ENCODE measurements at places on chromosomes 2 and 18.

DNA sequence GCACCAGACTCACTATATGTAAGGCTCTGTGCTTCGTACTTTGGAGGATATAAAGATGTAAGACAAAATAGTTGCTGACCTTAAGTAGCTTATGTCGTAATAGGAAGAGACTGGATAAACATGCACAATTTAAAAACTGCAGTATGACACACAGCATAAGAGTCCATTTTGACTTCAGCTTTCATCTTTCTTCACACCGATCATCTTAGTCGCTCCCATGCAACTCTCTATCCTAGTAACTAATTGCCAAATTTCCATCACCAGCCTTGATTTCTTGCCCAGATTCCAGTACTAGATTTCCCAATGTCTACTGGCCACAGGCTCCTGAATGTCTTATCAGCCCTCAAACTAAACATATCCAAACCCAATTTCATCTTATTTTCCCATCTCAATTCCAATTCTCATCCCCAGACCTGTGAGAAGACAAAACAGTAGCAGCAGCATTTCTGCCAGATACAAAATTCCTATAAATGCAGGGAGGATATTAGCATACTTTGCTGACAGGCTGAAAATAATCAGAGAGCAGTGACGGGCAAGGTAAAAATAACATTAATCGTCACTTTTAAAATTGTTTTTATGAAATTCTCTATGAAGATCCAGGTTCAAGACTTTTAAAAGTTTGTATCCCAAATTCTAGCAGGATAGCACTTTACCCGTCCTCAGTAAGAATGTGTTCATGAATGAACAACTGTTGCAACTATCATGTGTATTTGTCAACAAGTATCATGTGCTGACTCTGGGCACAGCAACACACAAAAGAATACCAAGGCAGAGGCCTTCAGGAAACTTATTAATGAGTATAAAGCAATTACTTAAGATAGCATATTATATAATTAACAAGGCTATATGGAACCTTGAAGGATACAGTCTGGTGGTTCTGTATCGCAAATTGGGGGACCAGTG lies 42.2 kb downstream of the KIDINS220 start:
- DNase-seq = no peak

GRCh38 chr18:42211201-42211600 lies 256.2 kb downstream of the PIK3C3 start:
- DNase-seq = no peak

DNA sequence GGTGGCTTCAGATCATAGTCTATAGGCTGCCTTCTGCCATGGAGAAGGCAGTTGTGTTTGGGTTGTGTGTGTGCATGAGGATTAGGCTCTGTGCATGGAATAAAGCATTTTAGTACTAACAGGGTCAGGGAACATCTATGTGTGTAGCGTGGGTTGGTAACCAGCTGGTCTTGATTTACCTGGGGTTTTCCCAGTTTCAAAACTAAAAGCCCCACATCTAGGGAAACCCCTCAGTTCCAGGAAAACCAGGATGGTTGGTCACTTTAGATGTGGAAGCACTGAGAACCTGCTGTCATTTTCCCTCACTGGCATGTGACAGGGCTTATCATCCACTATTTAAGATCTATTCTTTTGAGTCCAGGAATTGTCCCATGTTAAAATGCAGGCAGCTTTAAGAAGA lies 116.3 kb downstream of the POLE4 start:
- DNase-seq = no peak

- DNase-seq = no peak
Measured at GRCh38 chr18:46378864-46379207, 274.7 kb downstream of the HAUS1 start.

DNA sequence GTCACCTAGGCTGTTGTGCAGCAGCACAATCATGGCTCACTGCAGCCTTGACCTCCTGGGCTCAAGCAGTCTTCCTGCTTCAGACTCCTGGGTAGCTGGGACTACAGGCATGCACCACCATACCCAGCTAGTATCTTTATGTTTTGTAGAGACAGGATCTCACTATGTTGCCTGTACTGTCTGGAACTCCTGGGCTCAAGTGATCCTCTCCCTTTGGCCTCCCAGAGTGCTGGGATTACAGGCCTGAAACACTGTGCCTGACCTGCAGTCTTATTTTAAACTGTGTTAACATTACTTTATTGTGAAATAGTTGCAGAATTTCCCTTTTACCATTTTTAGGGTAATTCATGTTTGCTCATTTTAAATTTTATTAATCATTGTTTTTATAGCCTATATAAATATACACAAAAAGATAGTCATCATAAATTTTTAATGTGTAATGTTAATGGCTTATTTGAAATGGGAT lies 24.6 kb downstream of the EML4 start:
- no peak for DNase-seq

DNA sequence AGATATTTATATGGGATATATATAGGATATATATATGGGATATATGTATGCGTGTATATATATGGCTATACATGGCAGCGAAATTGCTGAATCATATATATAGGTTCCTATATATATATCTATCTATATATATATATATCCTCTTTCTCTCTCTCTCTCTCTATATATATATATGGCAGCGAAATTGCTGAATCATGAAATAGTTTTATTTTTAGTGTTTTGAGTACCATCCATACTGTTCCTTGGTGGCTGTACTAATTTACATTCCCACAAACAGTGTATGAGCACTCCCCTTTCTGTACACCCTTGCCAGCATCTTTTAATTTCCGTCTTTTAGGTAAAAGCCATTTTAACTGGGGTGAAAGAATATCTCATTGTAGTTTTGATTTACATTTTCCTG lies 397.6 kb upstream of the LINC00305 start:
- no peak for DNase-seq

GRCh38 chr2:83196225-83196624 lies 1262.9 kb downstream of the SUCLG1 start:
- no peak for DNase-seq

DNA sequence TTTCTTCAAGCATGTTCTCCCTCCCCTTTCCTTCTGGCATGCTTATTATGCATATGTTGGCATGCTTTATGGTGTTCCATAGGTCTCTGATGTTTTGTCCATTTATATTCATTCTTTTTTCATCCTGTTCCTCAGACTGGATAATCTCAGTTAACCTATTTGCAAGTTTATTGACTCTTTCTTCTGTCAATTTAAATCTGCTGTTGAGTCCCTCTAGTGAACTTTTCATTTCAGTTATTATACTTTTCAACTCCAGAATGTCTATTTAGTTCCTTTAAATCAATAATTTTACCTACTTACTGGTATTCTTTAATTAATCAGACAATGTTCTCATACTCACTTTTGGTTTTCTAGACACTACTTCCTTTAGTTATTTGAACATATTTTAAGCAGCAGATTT lies 101.2 kb downstream of the GALNT14 start:
- no peak for DNase-seq

DNA sequence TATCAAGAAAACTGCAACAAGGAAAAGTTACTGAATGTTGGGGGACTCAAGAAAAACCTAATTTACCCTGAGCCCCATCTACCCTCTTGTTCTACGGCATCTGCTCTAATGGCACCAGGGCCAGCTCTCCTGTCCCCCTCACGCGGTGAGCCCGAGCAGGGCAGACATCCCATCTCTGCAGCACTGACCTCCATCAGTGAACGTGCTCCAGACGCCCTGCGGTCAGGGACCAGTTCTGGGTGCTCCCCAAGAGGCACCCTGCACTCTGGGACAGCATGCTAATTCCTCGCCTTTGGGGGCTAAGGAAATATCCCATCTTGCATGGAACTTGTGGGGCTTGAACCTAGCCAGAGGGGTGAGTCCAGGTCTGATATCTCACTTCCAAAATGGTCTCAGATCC lies 43.0 kb downstream of the CENPO start:
- no peak for DNase-seq

DNA sequence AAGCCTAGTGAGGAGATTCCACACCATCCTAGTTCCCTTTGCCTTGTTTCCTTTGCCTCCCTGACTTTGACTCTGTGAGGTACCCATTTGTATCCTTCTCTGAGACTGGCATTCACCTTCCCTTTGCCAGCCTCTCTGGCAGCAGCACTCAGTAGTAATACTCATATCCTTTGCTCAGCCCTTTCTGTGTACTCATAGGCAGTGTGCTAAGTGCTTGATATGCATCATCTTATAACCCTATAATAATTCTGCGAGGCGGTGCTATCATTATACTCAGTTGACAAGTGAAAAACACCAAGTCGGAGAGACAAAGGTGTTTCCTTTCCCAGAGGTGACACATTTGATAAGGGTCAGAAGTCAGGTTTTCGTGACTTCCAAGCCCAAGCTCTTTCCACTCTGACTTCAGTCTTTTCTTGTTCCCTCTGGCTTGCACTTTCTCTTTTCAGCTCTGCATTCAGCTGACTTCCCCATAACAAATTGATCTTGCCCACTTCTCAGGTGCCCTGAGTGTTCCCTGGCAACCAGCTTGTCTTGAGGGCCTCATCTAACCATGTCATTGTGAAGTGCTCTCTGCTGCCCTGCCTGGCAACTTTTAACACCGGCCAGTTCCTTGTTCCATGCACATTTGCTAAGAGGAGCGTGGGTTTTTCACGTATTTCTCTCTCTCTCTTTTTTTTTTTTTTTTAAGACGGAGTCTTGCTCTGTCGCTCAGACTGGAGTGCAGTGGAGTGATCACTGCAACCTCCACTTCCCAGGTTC lies 94.5 kb upstream of the UPP2 start:
- DNase-seq = no peak

DNA sequence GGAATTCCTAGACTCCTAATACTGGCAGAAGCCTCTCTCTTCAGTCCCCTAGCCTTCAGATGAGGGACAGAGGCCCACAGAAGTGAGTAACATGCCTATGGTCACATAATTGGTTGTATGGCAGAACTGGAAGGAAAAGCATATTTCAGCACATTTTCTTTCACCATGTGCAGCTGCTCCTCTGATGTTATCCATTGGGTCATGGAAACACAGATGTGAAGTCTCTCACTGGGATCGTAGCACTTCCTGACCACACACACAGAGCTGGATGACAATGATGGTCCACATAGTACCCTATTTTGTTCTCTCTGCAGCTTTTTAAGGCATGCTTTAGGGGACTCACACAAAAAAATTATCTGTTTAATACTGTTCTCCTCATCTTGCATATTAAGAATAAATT lies 24.5 kb downstream of the MYO3B start:
- no peak for DNase-seq

GRCh38 chr2:195051401-195051800 lies 605.6 kb upstream of the SLC39A10 start:
- no peak for DNase-seq

DNA sequence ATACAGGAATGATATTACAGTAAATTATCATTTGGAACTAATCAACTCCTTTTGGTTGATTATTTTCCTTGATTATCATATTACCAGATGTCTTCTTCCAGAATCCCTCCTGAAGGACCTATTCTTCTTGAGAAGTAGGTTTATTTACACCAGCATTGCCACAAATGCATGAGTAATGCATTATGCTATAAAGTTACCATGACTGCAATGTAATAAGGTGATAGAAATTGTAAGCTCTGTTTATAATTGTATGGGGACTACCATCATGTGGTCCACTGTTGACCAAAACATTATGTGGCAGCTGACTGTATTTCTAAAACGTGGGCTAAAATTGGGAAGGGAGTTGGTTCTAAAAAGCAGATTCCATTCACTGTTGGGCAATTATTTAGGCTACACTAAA lies 602.2 kb downstream of the NYAP2 start:
- DNase-seq = no peak

DNA sequence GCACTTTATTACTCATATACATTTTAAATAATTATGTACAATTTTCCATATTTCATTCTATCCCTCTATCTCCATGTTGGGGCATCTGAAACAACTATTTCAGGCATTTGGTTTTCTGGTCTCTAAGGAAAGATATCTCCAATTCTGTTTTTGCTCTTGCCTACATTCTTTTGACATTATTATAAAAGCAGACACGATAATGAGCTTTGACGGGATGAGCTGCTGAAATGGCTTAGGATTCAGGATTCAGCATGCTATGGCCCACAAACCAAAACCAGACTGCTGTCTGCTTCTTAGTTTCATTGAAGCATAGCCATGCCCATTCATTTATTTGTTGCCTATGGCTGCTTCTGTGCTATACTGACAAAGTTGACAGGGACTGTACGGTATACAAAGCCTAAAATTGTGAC lies 42.7 kb upstream of the GLS start:
- DNase-seq = no peak

- DNase-seq = no peak
Measured at GRCh38 chr2:33292981-33293595, 183.4 kb upstream of the RASGRP3 start.

DNA sequence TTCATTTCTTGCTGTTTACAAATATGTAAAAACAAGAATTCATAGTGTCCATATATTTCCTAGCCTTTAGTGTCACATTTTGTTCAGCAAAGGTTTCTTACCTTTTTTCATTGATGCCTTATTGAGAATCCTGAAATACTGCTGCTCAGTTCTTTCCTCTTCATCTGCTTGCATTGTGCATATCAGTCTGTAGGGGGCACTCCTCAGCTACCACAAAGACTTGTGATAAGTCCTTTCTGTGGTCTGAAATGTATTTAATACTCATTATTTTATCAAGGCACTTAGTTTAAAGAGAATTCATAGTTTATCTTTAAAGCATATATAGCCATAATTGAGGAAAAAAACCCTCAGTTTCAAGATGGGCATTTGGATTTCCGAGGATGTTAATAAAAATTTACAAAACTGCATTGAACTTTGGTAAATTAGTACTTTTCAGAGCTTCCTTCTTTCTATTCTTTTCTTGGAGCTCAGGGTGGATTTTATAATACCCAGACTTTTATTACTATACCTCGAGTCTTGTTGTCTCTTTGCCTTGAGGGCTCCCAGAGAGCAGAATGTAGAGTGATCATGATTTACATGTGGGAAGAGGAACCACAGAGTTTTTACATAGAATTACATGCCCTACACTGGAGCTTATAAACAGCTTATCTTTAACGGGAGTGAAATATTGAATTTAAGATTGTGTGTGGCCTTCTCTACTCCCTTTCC lies 570.1 kb downstream of the PLCL1 start:
- no peak for DNase-seq

GRCh38 chr2:121254748-121255147 lies 30.3 kb downstream of the TFCP2L1 start:
- no peak for DNase-seq

- no peak for DNase-seq
Measured at GRCh38 chr18:10404168-10404567, 50.3 kb upstream of the APCDD1 start.

- DNase-seq = no peak
Measured at GRCh38 chr2:3403587-3404334, 24.3 kb downstream of the TRAPPC12 start.

GRCh38 chr2:6970976-6971480 lies 53.8 kb downstream of the RNF144A start:
- DNase-seq = no peak

DNA sequence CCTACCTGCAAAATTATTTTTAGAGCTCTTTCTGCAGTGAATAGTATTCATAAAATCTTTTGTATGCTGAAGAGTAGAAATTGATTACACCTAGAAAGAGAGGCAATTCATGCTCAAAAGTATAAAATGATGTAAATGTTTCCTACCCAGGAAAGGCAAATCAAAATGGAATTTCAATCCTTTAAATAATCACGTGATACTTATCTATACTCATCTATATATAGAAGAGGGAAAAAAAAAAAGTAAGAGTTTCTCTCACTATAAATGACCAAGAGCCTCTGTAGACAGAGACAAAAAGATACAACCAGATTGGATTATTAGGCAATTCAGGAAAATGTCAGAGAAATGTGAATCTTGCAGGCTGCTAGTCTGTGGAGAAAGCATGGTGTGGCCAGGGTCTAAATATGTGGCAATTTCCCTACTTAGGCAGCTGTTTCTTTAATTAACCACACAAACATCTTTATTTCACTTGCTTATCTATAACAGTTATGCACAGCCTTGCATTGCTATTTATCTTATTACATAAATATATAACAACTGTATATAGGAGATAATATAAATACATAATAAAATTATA lies 39.5 kb downstream of the METTL8 start:
- no peak for DNase-seq
